Spinal cord (tissue), 10 donors: ENCODE measurements at places on chromosomes 4 and X. TPM values are rescaled to one million over a fixed set of nuclear protein-coding genes. Genes with fewer than 3 reads are reported as not detected.

- DNase-seq: no peak
Observed at GRCh38 chr4:83677656-83678055, 141.7 kb downstream of the GPAT3 start.

- DNase-seq: peak; percentile 16
Observed at GRCh38 chrX:13046141-13046855, 1.9 kb upstream of the FAM9C start.

TSPAN6 gene
- total RNA-seq: 53.7 TPM

SOD3 gene
- total RNA-seq: 5.0 TPM
